ENCODE measurements at places on chromosomes 5 and 9. TPM values are rescaled to one million over a fixed set of nuclear protein-coding genes. Genes with fewer than 3 reads are reported as not detected.

Gene KIF12
- not detected for total RNA-seq

Gene NUDT12
- 5.9 TPM for total RNA-seq

Gene SMC2
- total RNA-seq: 5.2 TPM

Gene GPR150
- 1.7 TPM for total RNA-seq

- no peak for DNase-seq
- H3K27ac ChIP-seq: no peak overlapping the region
- no peaks in the 10 kb centered on the region for H3K36me3 ChIP-seq
- H3K4me3 ChIP-seq: no peak overlapping the region
- no peaks in the 10 kb centered on the region for H3K27me3 ChIP-seq
Observed at GRCh38 chr9:69331444-69331843, 6.4 kb downstream of the ENTREP1 start.

DNA sequence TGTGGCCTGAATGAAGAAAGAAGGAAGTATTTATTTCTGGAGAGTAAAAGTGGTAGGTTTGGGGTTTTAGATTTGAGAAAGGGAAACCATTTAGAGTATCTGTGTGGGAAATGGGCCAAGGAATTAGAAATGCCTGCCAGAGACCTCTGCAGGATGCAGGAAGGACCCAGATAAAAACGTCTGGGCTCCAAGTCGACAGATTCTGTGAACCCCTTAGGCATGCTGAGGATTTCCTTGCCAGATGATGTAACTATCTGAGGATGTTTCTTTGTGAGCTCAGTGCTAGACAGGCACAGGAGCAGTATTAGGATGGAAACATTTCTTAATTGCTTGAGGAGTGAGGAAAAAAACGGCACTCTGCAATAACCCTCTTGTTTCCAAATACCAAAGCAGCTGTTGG lies 251.8 kb upstream of the DMRT1 start:
- H3K36me3 ChIP-seq: no peaks in the 10 kb centered on the region
- peak overlapping the region; percentile 8 for H3K27ac ChIP-seq
- H3K4me1 ChIP-seq: peaks cover 21% of the 10 kb centered on the region

- H3K4me1 ChIP-seq: no peaks in the 10 kb centered on the region
- no peak for DNase-seq
- H3K36me3 ChIP-seq: no peaks in the 10 kb centered on the region
- no peaks in the 10 kb centered on the region for H3K27me3 ChIP-seq
- no peak overlapping the region for H3K27ac ChIP-seq
- no peak overlapping the region for H3K4me3 ChIP-seq
Observed at GRCh38 chr5:124627815-124628595, 118.4 kb downstream of the ZNF608 start.

DNA sequence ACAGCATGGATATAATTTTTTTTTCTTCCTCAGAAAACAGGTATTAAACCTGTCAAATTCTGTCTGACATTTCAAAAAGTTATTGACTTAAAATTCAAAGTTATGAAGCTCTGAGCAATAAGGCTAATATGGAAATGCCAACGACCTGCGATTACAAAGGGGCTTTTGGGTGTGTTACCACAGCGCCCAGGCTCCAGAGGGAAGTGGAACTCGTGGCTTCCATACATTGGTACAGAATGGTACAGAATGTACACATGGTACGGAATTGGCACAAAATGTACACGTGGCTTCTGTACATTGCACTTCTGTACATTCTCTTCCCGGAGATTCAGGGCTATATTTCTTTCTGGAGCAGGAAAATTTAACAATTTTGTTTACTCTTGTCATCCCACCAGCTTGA lies 225.1 kb upstream of the TBCA start:
- H3K4me1 ChIP-seq: peaks cover 4% of the 10 kb centered on the region
- H3K27me3 ChIP-seq: no peaks in the 10 kb centered on the region
- DNase-seq: no peak
- H3K4me3 ChIP-seq: no peak overlapping the region
- no peak overlapping the region for H3K27ac ChIP-seq
